Activated CD4-positive, alpha-beta memory T cell treated with anti-CD3 and anti-CD28 coated beads, Interleukin-2, amount 10 ng/mL, durations not matched to agents 7 days and 5 days (primary cell): ENCODE measurements at places on chromosomes 5 and 9. TPM values are rescaled to one million over a fixed set of nuclear protein-coding genes. Genes with fewer than 3 reads are reported as not detected.

The NEUROG1 gene
- not detected for total RNA-seq

The TLR4 gene
- 0.20 TPM for total RNA-seq

DNA sequence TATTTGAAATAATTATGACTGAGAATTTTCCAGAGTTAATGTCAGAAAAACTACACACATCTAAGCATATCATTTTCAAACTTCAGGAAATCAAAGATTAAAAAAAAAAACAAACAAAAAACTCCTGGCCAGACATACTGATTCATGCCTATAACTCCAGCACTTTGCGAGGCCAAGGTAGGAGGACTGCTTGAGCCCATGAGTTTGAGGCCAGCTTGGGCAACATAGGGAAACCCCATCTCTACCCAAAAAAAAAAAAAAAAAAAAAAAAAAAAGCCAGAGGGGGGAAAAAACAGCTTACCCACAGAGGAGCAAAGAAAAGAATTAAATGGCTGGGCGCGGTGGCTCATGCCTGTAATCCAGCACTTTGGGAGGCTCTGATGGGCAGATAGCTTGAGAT, 22.4 kb downstream of the EFCAB9 start:
- no peaks in the 10 kb centered on the region for H3K27me3 ChIP-seq
- H3K27ac ChIP-seq = no peak overlapping the region
- DNase-seq = no peak
- no peak overlapping the region for H3K4me3 ChIP-seq

GRCh38 chr5:43256261-43256966, 56.8 kb downstream of the HMGCS1 start:
- H3K36me3 ChIP-seq = no peaks in the 10 kb centered on the region
- peaks cover 3% of the 10 kb centered on the region for H3K4me1 ChIP-seq
- H3K27ac ChIP-seq = no peak overlapping the region
- no peak for DNase-seq
- peaks cover 39% of the 10 kb centered on the region for H3K27me3 ChIP-seq
- no peak overlapping the region for H3K4me3 ChIP-seq

The SV2C gene
- 0.33 TPM for total RNA-seq

GRCh38 chr5:96936431-96937320, 796 bp downstream of the LNPEP start:
- H3K4me3 ChIP-seq = peak overlapping the region; percentile 80
- H3K27ac ChIP-seq = peak overlapping the region; percentile 96
- H3K27me3 ChIP-seq = no peaks in the 10 kb centered on the region
- peaks cover 37% of the 10 kb centered on the region for H3K36me3 ChIP-seq
- H3K4me1 ChIP-seq = peaks cover 51% of the 10 kb centered on the region

The SLC6A3 gene
- not detected for total RNA-seq

The AFAP1L1 gene
- not detected for total RNA-seq

The OBP2B gene
- not detected for total RNA-seq

The INSL4 gene
- not detected for total RNA-seq

GRCh38 chr5:150217038-150217437, 27.2 kb downstream of the SLC6A7 start:
- H3K27ac ChIP-seq = no peak overlapping the region
- no peak for DNase-seq
- no peak overlapping the region for H3K4me3 ChIP-seq
- no peaks in the 10 kb centered on the region for H3K4me1 ChIP-seq

- H3K27me3 ChIP-seq = peaks cover 5% of the 10 kb centered on the region
- no peaks in the 10 kb centered on the region for H3K36me3 ChIP-seq
- DNase-seq = no peak
- no peak overlapping the region for H3K27ac ChIP-seq
- no peak overlapping the region for H3K4me3 ChIP-seq
- H3K4me1 ChIP-seq = no peaks in the 10 kb centered on the region
Measured at GRCh38 chr5:68088302-68088701, 127.3 kb upstream of the PIK3R1 start.

GRCh38 chr9:114317665-114318357, 5.1 kb upstream of the ORM1 start:
- peak; percentile 2 for DNase-seq
- peaks cover 14% of the 10 kb centered on the region for H3K4me1 ChIP-seq
- no peak overlapping the region for H3K27ac ChIP-seq
- H3K36me3 ChIP-seq = no peaks in the 10 kb centered on the region

The CETN3 gene
- 33.4 TPM for total RNA-seq

GRCh38 chr5:92409134-92409533, 1026.0 kb upstream of the ARRDC3 start:
- no peaks in the 10 kb centered on the region for H3K36me3 ChIP-seq
- H3K4me3 ChIP-seq = no peak overlapping the region
- H3K27me3 ChIP-seq = no peaks in the 10 kb centered on the region
- no peaks in the 10 kb centered on the region for H3K4me1 ChIP-seq
- no peak for DNase-seq
